ENCODE measurements at places on chromosomes 12 and 14.

DNA sequence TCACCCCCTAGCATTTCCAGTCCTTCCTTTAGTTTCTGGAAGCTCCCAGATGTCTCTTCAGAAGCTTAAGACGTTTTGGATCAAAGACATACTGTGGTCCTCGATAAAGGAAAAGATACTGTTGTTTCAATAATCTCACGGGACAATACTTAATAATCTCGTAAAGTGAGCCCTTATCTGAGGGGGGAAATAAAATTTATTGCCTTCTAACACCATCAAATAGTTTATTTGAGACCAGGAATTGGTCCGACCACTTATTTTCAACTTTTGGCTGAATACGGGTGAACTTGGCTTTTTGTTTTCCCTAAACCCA is 640 bp upstream of the G2E3 start:
- peak; percentile 25 for DNase-seq

DNA sequence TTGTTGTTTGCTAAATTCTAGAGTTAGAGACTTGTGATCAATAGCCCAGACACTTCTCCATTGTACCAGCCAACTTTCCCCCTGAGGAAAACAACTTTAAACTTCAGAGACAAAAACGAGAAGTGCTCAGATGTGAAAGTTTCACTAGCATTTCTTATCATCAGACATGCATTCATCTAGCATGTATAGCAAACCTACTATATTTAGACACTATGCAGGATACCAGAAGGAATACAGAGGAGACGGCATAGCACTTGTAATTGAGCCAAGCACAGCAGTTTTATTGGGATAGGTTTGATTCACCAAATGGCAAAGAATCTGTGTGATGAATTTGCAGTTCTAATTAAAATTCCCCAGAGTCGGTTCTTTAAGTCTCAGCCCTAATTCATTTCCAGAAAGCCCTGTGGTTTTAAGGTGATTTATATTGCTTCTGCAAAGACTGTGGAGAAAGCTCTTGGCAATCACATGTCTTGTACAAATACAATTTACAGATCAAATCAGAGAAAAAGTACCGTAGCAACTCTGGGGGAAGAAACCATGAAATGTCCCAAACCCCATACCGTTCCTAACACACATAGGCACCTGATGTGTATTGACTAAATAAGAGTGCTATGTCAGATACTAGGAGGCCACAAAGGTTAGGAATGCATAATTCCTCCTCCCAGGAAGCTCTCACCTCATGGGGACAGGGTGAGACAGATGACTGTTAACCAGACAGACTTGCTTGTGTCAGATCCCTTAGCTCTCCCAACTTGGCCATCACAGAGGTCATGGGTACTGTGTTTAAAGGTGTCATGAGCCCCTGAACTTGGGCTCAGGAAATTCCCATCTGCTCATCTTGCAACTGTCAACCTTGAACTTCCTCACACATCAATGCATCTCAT is 69.6 kb upstream of the KRAS start:
- DNase-seq, result peak; percentile 75

GRCh38 chr12:120639771-120640721 is at the start of gene CABP1:
Gene CABP1 (plus strand): TSS chr12:120640626. CDS start chr12:120640686, 60 bp downstream.
- DNase-seq, result no peak

- DNase-seq, result no peak
Measured at GRCh38 chr12:48716168-48716492, 377 bp downstream of the CCNT1 start.

GRCh38 chr12:53838978-53839377 is 87.2 kb upstream of the CISTR start:
- DNase-seq, result no peak

- no peak for DNase-seq
Measured at GRCh38 chr12:108050696-108051095, 78.4 kb upstream of the WSCD2 start.

- peak; percentile 87 for DNase-seq
Measured at GRCh38 chr14:53613404-53614253, 343.0 kb downstream of the BMP4 start.
